ENCODE measurements at places on chromosomes 1 and 21.

DNA sequence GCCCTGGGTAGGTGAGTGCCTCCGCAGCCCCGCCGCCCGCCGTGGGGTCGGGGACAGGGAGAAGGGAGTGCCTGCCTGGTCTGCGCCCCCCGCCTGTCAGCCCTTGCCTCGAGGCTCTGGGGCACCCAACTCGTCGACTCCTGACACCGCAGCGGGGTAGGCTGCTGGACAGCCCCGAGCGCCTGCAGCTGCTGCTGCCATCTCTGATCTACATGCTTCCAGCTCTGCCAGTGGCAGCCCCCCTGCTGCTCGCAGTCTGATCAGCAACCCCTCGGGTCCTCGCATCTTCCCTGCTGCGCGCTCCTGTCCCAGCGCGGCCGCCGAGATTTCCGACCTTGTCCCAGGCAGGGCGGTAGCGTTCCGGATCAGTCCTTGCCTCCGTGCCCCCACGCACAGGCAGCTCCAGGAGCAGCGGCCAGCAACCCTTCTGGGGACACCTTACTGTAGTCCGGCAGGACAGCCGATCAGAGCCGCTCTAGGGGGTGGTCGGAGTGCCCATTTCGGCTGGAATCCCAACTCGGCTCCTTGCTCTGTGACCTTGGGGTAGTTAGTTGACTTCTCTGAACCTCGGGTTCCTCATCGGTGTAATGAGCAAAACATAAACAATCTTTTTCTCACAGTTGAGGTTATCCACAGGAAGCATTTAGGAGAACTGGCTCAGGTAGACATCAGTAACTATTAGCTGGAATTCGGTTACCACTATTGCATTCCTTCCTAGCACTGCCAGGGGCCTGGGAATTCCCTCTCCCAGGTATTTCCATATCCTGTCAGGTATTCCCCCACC is 540 bp downstream of the BCAN start:
- no peak for DNase-seq

DNA sequence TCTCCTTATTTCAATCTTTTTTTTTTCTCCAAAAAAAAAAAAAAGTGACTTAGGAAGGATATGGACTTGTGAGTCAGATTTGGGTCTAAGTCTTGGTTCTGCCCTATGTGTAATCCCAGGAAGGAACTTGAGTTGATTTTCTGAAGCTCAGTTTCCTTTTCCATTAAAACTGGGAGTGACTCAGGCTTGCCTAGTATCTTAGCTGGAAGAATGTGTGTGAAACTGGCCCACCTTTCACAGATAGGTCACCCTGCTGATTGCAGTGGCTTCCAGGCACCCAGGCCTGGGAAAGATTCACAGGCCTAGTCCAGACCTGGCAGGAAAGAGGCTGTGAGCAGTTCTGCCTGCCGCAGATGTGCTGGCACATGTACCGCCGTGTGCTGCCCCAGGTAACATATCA is 218.3 kb upstream of the HOOK1 start:
- DNase-seq = no peak

DNA sequence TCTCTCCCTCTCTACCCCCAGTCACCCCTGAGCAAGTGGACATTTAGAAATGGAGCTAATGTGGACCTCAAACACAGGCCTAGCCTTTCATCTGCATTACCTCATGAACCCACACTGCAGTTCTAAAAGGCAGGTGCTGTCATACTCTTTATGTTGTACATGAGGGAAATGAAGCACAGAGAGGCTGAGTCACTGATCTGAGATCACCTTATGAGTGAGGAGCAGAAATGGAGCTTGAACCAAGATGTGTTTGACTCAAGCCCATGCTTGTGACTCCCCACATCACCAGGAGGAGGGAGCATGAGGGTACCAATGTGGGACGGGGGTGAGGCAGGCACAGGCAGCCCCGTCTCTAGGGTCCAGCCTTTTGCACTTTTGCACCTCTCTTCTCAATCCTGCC is 702.8 kb downstream of the PTPRU start:
- DNase-seq = no peak

GRCh38 chr1:241614144-241614543 is 26.0 kb downstream of the CHML start:
- DNase-seq = no peak

GRCh38 chr1:245458761-245459174 is 304.0 kb downstream of the KIF26B start:
- no peak for DNase-seq

DNA sequence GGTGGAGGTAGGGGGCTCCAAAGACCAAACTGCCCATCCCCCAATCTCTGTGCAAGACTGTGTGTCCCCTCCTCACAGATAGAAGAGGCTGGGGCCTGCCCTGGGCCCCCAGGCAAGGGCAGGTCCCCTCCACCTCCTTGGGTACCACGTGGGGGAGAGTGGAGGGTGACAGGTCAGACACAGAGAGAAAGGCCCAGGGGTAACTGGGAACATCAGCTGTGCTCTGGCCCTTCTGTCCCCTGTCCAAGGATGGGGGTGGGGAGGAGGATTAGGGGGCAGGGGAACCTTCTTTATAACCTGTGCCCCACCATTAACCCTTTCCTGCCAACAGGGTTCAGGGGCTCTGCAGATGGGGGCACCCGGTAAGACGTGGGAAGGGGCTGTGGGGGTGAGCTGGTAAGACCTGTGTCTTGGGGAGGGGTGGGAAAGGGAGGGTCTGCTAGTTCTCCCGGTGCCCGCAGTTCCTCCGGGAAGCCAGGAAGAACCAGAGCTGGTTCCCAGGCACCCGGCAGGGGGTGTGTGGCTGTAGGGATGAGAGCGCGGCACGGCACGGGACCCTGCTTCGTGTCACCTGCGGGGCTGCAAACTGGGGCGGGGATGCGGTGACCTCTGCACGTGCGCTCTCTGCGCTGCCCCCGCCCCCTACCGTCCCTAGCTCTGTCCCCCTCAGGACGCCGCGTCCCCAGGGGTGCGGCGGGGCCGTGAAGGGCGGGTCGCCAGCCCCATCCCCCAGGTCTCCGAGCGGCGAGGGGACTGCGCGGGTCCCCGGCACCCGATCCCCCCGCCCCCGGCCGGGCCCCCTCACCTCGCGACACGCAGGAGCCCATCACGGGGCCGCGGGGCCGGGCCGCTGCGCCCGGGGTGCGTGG is 601 bp downstream of the FAM131C start:
- no peak for DNase-seq

DNA sequence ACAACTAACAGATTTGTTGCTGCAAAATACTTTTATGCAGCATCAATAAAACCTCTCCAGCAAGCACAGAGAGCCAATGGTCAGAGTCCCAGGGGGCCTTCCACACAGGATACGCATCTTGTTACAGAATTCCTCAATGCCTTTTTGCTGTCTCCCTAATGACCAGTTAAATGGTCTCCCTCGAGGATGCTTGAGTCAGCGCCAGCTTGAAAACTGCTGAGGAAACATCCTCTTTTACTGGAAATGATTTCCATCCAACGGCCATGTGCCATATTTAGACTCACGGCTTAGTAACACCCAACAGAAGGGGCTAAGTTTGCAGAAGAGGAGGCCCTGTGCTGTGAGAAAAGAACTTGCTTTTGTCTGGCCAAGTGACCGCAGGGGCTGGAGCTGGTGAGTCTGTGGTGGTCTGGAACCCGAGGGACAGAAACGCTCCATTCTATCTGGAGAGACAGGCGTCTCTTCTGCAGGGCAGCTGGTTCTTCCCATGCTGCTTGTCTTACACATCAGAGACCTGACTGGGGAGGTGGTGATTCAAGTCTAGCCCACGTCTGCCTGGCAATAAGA is 496.4 kb downstream of the SETD4 start:
- no peak for DNase-seq

GRCh38 chr1:53807916-53808315 is 30.2 kb downstream of the NDC1 start:
- no peak for DNase-seq

DNA sequence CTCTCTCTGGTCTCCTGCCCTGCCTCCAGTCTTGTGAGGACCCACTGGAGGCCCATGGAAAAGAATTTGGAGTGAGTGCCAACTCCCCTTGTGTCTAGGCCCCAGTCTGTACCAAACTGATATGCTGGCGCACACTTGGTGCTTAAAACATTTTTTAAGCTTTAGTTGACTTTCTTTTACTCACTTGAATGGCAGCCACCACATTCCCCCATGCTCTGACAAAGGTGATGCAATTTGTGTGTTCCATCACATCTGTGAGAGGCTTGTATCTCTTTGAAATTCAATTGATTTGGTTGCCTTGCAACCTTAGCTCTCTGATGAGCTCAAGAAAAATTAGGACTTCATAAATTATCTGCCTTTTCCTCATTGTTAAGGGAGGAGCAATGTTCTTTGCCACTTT is 30.5 kb upstream of the WDTC1 start:
- no peak for DNase-seq

DNA sequence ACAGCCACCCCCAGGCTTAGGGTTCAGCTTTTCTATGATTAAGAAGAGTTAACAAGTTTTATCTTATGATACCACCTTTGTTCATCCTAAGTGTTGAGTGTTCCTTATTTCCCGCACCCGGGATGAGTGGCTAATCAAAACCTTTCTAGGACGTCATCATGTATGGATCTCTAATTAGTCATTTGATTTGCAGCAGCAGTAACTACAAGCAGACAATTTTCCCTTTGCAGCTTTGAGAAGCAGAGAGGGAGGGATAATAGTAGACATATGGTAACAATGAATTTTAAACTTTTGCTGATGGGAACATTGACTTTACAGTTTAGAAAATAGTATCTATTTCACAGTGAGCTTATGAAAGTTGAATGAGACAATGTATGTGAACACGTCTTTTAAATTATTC is 30.8 kb upstream of the SLC35F3 start:
- DNase-seq = no peak

GRCh38 chr1:66371233-66372005 is 162.5 kb upstream of the SGIP1 start:
- no peak for DNase-seq

DNA sequence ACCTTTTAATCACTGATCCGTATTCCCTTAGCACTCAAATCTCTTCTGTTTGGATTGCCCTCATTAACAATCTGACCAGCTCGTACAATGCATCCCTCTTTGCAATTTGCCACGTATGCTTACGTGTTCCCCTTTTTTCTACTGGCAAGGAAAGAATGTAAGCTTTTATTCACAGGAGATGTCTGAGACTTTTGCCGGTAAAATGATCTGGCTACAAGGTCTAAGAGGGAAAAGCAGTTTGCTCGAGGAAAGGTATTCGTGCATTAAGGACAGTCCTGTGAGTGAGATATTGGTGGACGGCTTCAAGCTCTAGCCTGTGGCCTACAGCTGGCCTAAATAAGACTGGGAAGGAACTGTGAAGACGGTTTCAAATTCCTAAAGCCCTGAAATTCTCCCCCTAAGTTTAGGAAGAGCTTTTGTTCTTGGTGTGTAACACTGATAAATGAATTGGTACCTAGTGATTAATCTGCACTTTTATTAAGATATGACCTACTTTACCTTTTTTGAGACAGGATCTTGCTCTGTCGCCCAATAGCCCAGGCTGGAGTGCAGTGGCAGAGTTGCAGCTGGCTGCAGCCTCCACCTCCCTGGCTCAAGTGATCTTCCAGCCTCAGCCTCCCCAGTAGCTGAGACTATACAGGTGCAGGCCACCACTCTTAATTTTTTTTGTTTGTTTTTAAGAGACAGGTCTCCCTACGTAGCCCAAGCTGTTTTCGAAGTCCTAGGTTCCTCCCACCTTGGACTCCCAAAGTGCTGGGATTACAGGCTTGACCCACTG is 895 bp upstream of the UBR4 start:
- no peak for DNase-seq

GRCh38 chr21:33444499-33444898 is 35.3 kb downstream of the TMEM50B start:
- DNase-seq = no peak

GRCh38 chr1:197444755-197445154 is 176.7 kb downstream of the CRB1 start:
- no peak for DNase-seq

- DNase-seq = peak; percentile 25
These were observed 88.9 kb downstream of the CRB1 start for GRCh38 chr1:197356723-197357533.

- DNase-seq = no peak
These were observed 595 bp downstream of the CRYBG2 start for GRCh38 chr1:26353210-26353859.

DNA sequence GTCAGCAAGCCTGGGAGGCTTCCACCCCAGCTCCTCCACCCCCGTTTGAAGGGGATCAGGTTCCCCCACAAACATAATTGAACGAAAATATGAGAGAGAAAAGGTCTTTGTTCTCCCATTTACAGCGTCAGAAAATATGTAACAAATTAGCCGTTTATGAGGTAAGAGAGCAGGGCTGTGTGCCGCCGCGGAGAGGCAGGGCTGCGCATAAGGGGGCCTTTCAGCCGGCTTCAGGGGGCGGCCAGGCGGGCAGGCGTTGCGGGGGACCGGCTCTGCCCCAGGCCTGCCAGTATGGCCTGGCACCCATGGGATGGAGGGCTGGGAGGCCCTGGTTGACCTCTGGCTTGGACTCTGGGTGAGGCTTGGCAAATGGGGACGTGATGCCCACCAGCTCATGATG is 179.3 kb downstream of the TRABD2B start:
- DNase-seq = no peak

GRCh38 chr1:230316864-230317745 is 109.0 kb downstream of the PGBD5 start:
- no peak for DNase-seq

GRCh38 chr1:166944186-166944967 is 31.0 kb downstream of the ILDR2 start:
- DNase-seq = no peak

DNA sequence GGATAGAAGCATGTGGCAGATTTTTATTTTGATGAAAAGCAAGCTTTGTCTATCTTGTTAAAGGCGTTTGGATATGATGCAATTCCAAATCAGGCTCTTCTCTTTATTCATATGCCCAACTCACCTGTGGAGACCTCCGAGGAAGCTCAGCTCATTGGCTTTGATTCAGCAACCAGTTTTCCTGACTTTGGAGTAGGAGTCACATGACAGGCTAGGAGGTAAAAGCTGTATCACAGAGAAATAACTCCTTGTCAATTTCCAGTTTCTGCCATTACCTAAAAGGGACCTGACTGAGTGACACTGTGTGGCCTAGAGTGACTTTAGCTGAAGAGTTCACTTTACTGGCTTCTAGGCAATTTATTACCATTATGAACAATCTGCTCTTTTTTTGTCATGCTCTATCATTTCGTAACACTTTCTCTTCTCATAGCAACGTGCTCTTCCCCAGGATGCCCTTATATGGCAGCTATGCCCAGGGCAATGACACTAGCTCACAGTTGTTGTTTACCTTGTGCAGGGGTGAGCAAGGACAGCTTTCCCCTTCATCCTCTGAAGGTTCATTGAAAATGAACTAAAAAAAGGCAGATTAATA is 107.2 kb downstream of the KCNK1 start:
- DNase-seq = no peak

DNA sequence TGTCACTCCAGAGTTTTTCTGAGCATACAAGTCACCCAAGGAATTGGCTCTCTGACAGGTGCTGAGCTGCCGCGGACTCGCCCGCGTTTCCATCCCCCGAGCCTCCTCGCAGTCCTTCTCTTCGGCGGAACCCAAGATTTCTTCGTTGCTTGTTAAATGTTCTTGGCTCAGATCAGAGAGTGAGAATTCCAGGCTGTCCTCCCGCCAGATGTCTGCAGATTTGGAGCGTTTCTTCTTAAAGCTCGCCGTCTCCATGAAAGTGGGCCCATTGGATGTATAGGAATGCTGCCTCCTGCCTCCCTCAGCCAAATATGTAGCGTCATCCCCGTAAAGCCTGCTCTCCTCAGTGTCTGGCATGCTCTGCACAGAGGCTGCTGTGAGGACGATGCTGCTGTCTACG is 77.8 kb downstream of the TIAM1 start:
- DNase-seq = no peak
